ENCODE measurements at places on chromosomes 3 and 15.
A peak's percentile ranks its signal among the peaks of the same experiment; 100 is the strongest.

GRCh38 chr15:28273468-28273867, 48.5 kb downstream of the HERC2 start:
- DNase-seq, result no peak

- DNase-seq, result peak; percentile 98
Measured at GRCh38 chr3:167734498-167735232, at the start of gene PDCD10. Gene PDCD10 (minus strand): TSS chr3:167734892. CDS start chr3:167720157, 14,735 bp downstream.

DNA sequence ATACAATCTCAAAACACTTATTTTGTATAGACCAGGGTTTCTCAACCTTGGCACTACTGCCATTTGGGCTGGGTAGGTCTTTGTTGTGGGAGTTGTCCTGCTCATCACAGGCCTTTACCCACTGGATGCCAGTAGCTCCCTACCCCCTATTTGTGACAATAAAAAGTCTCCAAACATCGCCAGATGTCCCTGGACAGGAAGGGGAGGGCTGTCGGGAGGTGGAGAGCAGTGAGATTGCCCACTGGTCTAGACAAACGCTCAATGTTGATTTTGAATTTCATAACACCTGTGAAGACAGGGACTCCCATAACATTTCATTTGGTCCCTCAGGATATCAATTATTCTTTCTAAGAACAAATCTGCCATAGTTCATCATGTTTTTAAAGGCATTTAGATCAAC, 151.7 kb upstream of the PTPRG start:
- no peak for DNase-seq

DNA sequence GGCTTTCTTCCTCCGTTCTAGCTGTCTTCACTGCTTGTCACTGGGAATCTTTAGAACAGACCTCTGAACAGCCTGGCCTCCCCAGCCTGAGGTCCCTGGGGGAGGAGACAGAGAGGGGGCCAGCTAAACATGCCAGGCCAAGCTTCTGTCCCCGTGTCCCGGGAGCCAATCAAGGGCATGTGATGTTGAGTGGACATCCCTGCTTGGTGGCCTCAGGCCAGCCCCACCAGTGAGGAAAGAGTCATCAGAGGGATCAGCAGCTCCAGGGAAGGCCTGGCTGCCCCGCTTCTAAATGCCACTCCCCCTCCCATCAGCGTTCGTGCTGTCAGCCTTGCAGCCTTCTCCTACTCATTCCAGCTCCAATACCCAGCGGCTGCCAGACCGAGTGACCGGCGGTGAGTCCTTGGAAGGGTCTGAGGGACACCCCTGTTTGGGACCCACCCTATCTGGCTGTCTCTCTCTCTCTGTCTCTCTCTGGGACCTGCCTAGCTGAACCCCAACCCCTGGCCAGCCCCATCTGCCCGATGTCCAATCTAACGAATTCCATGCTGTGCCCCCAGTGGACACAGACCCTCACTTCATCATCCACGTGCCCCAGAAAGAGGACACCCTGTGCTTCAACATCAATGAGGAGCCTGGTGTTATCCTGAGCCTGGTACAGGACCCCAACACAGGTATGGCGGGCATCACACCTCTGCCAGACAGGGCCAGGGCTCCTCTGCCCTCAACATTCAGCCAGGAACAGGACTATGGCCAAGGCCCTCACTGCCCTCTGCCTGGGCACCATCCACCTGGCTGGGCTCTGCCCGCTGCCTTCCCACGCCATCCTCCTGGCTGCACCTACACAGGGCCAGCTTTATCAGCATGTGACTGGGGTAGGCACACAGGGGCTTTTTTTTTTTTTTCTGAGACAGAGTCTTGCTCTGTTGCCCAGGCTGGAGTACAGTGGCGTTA, 6.6 kb upstream of the ITIH3 start:
- no peak for DNase-seq

- no peak for DNase-seq
Measured at GRCh38 chr3:187359798-187360486, 8.2 kb upstream of the RTP4 start.

DNA sequence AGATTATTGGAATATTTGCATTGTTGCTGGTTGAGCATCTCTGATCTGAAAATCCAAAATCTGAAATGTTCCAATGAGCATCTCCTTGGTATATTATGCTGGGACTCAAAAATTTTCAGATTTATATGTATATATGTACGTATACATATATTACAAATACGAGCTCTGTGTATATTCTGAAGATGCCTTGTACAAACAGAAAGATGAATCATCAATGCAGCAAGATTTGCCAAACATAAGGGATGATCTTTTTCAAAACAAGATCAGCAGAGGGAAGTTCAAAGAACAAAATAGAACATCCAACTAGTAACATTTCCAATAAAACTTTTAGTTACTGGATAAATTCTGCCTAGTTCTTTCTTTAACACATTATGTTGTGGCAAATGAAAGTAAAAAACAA, 42.5 kb downstream of the HERC1 start:
- no peak for DNase-seq

DNA sequence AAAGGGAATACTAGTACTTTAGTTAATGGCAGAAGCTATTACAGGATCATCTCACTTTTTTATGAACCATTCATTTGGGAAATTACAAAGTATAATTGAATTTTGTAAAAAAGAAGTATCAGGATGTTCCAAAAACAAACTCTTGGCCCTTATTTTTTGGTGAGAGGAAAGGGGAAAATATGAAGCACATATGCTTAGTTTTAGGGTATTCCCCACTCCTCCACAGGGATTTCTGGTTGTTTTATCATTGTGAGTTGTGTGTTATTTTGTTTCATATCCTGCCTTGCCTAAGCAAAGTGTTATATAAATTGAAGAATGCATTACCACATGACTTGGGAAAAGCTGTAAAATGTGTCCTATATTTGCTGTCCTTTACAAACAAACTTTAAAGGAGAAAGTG, 227.0 kb downstream of the FMN1 start:
- no peak for DNase-seq

DNA sequence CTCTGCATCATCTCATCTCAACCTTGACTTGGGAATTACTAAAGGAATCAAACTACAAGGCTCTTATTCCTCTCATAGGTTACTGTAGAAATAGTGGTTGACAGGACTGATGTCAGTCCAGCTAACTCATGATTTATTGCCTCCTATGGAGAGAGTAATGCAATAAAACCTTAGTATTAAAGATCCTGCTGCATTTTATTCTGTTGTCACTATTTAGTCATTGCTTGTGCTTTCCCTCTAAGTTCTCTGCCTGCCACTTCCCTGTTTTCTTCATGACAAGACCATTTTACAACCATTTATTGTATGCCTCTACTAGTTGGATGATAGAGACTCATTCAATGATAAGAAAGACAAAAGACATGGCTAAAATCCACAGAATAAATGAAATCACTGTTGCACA, 134.1 kb upstream of the GRM7 start:
- DNase-seq, result no peak

DNA sequence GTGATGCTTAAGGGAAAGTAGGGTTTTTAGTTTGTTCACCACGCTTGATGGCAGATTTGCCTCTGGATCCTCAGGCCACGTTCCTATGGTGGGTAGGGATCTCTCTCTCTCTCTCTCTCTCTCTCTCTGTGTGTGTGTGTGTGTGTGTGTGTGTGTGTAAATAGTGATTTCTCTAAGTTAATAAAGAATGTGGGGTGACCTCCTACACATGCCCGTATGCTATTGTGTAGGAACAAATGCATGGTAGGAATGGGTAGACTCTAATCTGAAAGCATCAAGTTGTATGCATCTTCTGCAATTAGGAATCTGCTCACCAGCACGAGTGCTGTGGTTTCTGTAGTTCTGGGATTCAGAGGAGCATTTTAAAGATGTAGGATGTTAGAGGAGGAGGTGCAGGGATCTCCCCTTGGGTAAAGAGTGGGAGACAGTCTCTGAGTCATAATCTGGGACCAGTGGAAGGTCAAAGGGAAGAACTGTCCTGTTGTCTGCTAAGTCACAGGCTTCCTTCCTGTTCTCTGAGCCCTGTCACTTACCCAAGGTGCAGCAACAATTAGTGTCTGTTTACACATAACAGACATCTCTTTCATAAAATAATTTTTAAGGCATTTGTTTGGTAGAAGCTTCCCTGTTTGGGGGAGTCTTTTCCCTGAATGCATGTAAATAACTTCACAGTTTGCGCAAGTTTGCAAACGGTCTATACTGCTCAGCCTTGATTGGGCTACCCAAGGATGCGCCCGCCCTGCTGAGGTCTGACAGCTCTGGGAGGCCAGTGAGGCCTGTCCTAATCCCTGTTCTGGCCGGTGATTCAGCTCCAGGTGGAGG, 139.8 kb downstream of the IGF1R start:
- DNase-seq, result no peak

DNA sequence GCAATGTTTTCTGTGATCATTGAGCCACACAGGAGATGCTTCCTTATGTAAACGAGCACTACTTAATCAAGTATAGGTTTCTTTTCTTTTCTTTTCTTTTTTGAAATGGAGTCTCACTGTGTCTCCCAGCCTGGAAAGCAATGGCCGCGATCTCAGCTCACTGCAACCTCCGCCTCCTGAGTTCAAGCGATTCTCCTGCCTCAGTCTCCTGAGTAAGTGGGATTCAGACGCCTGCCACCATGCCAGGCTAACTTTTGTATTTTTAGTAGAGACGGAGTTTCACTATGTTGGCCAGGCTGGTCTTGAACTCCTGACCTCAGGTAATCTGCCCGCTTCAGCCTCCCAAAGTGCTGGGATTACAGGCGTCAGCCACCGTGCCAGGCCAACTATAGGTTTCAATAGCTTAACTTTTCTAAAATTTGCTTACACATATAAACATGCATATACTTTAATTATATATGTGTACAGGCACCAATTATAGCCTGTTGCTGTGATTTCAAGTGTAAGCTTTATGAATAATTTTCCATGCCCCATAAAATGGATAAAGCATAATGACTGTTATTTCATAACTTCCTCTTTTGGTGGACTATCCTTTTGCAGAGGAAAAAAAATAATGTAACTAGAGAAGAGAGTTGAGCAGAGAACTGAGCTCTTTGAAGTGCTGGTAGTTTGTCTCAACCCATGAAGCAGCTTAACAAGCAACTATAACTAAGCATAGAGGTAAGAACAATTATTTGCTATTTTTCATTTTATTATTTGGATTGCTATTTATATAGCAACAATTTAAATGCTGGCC, 24.8 kb upstream of the MBNL1 start:
- DNase-seq, result no peak

DNA sequence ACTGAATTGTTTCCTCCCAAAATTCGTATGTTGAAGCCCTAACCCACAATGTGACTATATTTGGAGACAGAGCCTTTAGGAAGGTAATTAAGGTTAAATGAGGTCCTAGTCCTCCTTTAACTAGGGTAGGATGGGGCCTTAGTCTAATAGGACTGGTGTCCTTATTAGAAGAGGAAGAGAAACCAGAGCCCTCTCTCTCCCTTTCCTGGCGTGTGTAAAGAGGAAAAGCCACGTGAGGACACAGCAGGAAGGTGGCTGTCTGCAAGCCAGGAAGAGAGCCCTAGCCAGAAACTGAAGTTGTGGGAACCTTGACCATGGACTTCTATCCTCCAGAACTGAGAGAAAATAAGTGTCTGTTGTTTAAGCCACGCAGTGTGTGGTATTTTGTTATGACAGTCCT, 94.3 kb downstream of the OXNAD1 start:
- no peak for DNase-seq

GRCh38 chr3:8970971-8971589, 7.8 kb upstream of the RAD18 start:
- DNase-seq, result no peak

- DNase-seq, result no peak
Measured at GRCh38 chr3:36730966-36731365, 33.4 kb downstream of the DCLK3 start.

- no peak for DNase-seq
Measured at GRCh38 chr3:194723846-194724618, 38.3 kb downstream of the FAM43A start.

DNA sequence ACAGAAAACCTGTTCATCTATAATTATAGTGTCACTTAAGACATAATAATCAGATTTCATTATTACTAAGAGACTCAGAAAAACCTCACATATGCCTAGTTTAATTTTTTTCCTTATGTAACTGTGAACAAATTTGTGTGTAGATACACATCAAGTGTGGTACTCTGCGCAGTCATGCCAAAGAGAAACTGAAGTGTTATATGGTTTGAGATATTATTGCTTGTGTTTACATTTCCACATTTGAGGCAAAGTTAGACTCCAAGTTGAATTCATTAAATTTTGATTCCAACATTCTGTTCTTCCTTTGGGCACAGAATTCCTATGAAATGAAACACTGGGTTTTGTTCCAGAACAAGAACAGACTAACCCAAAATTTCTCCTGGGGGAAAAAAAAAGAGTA, 2.2 kb downstream of the MBNL1 start:
- no peak for DNase-seq

DNA sequence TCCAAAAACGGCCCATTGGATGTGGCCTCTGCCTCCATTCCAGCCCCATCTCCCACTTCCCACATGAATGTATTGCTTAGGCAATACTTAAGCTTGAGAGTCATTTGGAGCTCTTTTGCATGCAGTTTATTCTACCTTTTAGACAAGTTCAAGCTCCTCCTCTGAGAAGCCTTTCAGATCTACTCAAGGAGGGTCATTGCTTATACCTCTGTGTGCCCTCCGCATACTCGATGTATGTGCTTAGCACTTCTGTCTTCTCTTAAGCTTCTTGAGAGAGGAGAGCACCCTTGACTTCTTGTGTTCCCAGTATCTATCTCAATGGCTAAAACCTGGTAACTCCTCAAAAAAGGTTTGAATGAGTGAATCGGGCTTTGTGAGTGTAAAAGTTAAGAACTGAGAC, 6.6 kb upstream of the UBE3A start:
- no peak for DNase-seq

- DNase-seq, result peak; percentile 20
Measured at GRCh38 chr15:43769584-43770228, 7.1 kb downstream of the ELL3 start.

GRCh38 chr3:72408983-72409779, 439.1 kb downstream of the SHQ1 start:
- DNase-seq, result no peak

DNA sequence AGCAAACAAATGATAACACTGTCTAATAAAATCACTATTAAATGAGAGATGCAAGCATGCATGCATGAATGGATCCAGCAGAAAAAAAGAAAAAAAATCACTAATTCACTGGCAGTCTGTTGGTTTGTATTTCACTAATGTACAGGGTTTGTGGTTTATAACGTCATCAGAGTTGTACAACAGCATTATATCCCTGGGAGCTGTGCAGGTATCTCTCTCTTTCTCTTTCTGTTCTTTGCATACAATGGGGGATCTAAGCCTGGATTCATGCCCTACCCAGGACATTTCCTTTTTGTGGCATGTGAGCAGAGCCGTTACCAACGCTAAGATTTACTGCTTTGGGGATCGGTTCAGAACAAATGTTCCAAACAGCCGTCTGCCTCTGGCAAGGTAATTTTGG, 229.5 kb downstream of the SOX2 start:
- no peak for DNase-seq

DNA sequence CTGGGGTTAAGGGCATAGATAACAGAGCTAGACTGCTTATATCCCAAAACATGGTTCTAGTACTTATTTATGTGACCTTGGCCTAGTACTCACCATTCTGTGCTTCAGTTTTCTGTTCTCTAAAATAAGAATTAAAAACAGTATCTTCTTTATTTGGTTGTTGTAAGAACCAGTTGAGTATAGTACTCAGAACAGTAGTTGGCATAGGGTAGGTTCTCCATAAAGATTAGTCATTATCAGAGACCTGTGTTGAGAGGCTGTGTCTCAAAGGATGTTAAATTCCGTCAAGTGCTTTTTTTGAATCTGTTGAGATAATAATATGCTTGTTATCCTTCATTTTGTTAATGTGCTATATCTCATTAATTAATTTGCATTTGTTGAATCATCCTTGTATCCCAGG, 47.4 kb upstream of the OSTN start:
- no peak for DNase-seq
